ENCODE measurements at places on chromosomes 13 and 19.

DNA sequence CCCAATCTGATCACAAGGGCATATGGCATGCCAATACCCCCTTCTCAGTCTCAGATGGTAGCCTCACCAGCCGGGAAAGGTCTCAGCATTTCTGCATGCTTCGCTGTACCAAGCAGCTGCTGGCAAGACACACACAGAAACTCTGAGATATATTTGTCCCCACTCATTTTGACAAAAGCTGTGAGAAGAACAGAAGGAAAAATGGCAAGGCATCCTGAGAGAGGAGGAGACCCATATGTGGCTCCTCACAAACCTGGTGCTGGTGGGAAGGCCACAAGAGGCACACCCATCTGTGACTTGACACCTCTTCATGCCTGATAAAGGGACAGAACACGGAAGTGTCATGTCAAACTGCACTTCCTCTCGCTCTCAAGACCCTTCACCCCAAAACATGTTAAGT, 36.7 kb upstream of the DOCK9 start:
- DNase-seq, result no peak

DNA sequence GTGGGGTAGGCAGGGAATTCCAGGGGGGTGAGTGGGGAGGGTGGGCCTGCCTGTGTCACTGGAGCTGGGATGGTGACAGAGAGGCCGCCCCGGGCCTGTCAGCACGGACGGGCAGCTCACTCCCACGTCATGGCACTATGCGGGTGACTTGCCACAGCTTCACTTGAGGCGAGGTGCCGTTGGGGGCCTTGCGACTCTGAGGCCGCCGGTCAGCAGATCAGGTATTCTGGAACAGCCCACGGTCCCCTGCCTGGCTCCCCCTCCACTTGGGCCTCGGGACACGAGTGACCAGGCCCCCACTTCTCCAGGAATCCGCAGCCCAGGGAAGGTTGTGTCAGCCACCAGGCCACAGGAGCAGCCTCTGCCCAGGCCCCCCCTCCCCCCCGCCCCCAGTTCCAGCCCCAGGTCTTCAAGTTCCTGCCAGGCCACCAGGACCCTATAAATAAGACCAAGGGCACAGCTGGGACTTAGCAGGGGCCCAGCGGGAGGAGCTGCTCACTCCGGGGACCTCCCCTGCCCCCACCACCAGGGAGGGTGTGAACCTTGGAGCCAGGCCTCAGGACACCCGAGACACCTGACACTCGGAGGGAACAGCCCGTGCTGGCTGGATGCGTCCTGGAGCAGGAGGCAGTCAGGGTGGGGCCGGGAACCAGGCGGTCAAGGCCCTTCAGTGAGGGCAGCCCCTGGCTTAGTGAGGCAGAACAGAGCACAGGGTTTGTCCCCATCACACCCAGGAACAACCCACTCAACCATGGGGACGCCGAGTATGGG, 2.7 kb upstream of the MIDN start:
- no peak for DNase-seq

- no peak for DNase-seq
Measured at GRCh38 chr13:71964491-71965100, 97.6 kb upstream of the DACH1 start.

DNA sequence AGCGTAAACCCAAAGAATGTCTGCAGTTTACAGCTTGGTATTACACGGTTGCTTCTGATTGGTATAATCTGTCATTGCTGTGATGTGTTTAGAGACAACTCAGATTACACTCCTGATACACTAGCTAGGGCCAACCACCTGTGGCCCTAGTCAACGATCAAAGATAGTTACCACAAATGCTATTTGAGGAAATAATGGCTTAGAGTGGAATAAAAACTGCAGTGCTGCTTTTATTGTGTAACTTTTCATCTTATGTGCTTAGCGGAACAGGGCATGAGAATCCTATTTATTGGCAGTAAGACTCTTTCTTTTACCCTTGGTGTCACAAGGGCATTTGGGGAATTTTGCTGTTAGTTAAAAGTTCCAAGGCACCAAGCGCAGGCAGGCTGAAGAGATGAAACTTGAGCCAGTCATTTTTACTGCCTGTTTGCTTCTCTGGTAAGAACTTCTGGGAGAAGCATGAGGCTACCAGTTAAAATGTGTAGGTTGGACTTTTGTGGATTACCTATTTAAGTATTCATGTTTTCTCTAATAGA, 363.3 kb downstream of the KCNRG start:
- no peak for DNase-seq
